Osteoblast (primary cell): ENCODE measurements at places on chromosomes 4 and X. TPM values are rescaled to one million over a fixed set of nuclear protein-coding genes. Genes with fewer than 3 reads are reported as not detected.

GRCh38 chrX:38154818-38155217, 65.9 kb downstream of the SRPX start:
- H3K27me3 ChIP-seq: no peaks in the 10 kb centered on the region
- peaks cover 2% of the 10 kb centered on the region for H3K36me3 ChIP-seq
- H3K4me1 ChIP-seq: peaks cover 7% of the 10 kb centered on the region
- H3K4me3 ChIP-seq: no peak overlapping the region
- no peak overlapping the region for H3K27ac ChIP-seq

DNA sequence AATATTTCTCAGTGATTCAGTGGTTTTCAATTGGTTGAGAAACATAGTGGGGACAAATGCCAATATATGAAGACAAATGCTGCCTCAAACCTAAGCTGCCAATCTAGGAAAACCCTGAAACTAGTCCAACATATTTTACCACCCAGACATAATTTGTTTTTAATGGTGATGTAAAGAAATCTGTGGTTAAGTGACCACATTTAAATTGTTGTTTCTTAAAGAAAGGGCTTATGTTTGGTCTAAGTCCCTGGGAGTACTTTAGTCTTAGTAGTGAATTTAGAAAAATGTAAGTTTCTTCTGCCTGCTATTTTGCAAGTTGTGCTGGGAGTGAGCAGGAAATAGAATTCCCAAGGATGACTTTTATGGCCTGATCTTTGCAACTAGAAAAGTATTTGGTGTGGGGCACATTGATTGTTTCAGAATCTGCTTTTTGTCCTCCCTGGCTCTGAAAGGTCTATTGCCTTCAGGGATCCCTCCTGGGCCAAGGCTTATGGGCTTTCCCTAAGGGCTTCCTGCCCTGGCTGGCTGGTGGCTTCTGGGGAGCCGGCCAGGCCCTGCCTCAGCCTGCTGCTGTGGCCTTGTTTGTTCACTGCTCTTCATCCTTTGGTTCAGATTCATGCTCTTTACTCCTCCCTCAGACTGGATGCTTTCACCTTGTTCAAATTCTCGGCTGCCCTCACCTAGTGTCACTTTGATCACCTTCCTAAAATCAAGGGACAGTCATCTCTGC, 169.8 kb upstream of the JADE1 start:
- no peak overlapping the region for H3K4me3 ChIP-seq
- peaks cover 4% of the 10 kb centered on the region for H3K4me1 ChIP-seq
- no peak overlapping the region for H3K27ac ChIP-seq
- H3K36me3 ChIP-seq: no peaks in the 10 kb centered on the region
- no peaks in the 10 kb centered on the region for H3K27me3 ChIP-seq

GRCh38 chrX:110087485-110088356, 84.8 kb downstream of the TMEM164 start:
- no peaks in the 10 kb centered on the region for H3K27me3 ChIP-seq
- peaks cover 34% of the 10 kb centered on the region for H3K4me1 ChIP-seq
- H3K4me3 ChIP-seq: peak overlapping the region; percentile 36
- peak; percentile 19 for DNase-seq
- peak overlapping the region; percentile 98 for H3K27ac ChIP-seq

- H3K27ac ChIP-seq: no peak overlapping the region
- H3K4me3 ChIP-seq: no peak overlapping the region
- peaks cover 8% of the 10 kb centered on the region for H3K27me3 ChIP-seq
- DNase-seq: no peak
These were observed 92.1 kb downstream of the CEP135 start for GRCh38 chr4:56040842-56041241.

DNA sequence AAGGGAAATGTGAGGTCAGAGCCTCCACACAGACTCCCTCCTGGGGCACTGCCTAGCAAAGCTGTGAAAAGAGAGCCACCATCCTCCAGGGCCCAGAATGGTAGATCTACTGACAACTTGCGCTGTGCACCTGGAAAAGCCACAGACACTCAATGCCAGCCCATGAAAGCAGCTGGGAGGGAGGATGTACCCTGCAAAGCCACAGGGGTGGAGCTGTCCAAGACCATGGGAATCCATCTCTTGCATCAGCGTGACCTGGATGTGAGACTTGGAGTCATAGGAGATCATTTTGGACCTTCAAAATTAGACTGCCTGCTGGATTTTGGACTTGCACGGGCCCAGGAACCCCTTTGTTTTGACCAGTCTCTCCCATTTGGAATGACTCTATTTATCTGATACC, 22.8 kb downstream of the CDKN2AIP start:
- H3K36me3 ChIP-seq: no peaks in the 10 kb centered on the region
- no peak for DNase-seq
- no peaks in the 10 kb centered on the region for H3K27me3 ChIP-seq
- no peak overlapping the region for H3K4me3 ChIP-seq
- H3K27ac ChIP-seq: no peak overlapping the region

DNA sequence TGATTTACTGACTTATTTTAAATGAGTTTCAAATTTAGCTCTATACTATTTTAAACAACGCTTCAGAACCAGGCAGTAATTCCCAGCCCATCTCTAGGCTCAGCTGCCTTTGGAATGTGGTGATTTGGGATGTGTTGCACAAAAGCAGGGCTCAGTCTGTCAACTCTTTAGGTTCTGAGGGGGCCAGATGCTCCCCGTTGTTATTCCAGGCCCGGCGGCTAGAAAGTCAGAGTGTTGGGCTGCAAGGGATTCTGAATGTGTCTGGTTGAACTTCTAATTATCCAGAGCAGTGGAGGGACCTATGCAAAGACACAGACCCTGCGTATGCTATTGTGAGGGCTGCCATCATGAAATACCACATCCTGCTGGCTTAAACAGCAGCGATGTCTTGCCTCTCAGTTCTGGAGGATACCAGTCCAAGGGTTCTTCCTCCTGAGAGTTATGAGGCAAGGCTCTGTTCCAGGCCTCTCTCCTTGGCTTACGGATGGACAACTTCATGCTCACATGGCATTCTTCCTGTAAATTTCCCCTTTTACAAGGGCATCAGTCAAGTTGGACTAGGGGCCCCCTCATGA, 123.2 kb upstream of the TRIM2 start:
- H3K27me3 ChIP-seq: peaks cover 32% of the 10 kb centered on the region
- H3K4me3 ChIP-seq: no peak overlapping the region
- H3K27ac ChIP-seq: no peak overlapping the region
- peaks cover 4% of the 10 kb centered on the region for H3K4me1 ChIP-seq
- no peaks in the 10 kb centered on the region for H3K36me3 ChIP-seq

GRCh38 chr4:108867476-108867875, 104.6 kb upstream of the ETNPPL start:
- no peaks in the 10 kb centered on the region for H3K4me1 ChIP-seq
- H3K27me3 ChIP-seq: no peaks in the 10 kb centered on the region
- no peak for DNase-seq
- no peak overlapping the region for H3K27ac ChIP-seq
- no peak overlapping the region for H3K4me3 ChIP-seq

- no peak for DNase-seq
- no peaks in the 10 kb centered on the region for H3K4me1 ChIP-seq
- H3K36me3 ChIP-seq: no peaks in the 10 kb centered on the region
- no peaks in the 10 kb centered on the region for H3K27me3 ChIP-seq
These were observed 112.3 kb upstream of the IL13RA1 start for GRCh38 chrX:118615141-118615540.

DNA sequence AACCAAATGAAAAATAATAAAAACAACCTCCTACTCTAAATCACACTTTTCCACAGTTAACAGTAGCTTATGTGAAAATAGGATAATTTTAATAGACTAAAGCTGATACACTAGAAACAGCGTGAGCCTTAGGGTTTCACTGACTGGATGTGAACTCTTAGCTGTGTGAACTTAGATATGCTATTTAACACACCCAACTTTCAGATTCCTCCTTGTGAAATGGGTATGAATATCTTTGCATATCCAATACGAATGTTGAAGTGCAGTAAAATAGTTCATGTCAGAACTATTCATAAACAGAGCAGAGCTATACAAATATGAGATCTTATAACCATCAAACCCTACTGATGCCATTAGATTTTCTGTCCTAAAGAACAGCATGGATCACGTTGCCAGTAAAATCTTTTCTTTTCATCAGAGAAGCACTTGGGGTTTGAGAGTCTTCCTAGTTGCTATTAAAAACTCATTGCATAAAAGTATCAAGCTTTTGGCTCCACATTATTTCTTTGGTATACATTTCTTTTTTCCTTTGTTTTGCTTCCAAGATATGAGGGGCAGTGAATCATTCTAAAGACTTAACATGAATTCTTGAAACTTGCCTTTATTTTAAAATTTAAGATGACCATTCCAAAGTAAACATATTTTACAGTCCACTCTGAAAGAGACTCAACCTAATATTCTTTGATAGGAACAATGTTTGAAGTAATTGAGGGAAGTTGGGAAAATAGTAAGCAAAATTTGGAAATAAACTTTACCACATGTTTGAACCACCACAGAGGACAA, 102.4 kb downstream of the CPE start:
- H3K4me3 ChIP-seq: no peak overlapping the region
- H3K27ac ChIP-seq: no peak overlapping the region
- no peaks in the 10 kb centered on the region for H3K36me3 ChIP-seq
- DNase-seq: no peak

DNA sequence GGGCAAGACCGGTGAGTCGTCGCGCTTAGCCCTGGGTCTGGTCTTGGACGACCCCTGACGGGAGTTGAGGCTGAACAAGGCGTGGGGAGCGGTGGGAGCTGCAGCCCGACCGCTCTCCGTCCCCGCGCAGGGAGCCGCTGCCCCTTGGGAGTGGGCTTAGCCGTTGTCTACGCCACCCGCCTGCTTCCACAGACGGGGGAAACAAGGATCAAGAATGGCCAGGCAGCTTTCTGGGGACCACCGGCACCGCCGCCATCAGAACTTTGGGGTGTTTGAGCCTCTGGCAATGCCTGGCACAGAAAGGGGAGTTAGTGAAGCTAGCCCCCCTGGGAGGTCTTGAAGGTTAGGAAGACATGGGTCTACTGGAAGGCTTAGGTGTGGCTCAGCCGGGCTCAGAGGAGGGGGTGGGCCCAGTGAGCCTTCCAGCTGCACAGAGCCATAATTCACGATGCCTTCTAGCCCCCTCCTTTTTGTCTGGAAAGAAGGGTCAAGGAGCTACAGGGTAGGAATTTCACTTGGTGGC, 583 bp downstream of the RASL11B start:
- no peak for DNase-seq
- H3K27ac ChIP-seq: no peak overlapping the region
- H3K4me1 ChIP-seq: peaks cover 10% of the 10 kb centered on the region
- peak overlapping the region; percentile 73 for H3K4me3 ChIP-seq

DNA sequence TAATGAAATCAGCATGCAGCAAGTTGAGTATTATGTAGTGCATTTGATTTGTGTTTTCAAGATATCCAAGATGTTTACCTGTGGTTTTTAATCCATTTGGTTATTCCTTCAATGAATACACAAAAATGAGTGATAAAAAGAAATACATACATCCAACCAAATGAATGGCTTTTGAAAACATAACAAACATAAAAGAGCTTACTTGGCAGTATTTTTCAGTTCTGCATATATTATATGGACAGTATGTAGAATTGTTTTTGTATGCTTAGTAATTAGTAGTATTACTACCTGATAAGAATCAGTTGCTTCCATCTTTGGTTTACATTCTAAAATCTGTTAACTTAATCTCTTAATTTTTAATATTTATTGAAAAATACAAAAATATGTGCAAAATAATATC, 908.9 kb upstream of the AGA start:
- H3K4me3 ChIP-seq: no peak overlapping the region
- H3K27me3 ChIP-seq: no peaks in the 10 kb centered on the region
- no peaks in the 10 kb centered on the region for H3K36me3 ChIP-seq
- no peak overlapping the region for H3K27ac ChIP-seq
- no peaks in the 10 kb centered on the region for H3K4me1 ChIP-seq
- DNase-seq: no peak

GRCh38 chr4:8916351-8916885, 44.8 kb upstream of the HMX1 start:
- H3K36me3 ChIP-seq: no peaks in the 10 kb centered on the region
- no peak overlapping the region for H3K27ac ChIP-seq
- DNase-seq: peak; percentile 66
- no peaks in the 10 kb centered on the region for H3K4me1 ChIP-seq

DNA sequence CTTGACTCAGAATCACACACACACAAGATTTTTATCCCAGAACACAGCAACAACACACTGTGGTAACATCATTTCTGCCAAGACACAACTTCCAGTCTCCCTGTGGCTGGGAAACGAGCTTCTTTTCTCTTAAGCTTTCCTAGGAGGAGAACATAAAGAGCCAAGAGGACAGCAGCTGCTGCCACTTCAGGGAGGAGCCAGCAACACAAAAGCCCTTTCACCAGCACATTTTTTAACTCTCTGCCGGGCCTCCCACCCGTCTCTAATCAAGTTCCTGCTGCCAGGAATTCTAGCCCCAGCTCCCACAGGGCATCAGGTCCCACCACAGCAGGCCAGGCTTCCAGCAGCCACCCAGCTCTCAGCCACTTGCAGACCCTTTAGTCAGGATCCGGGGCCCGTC, 22.4 kb downstream of the FAT1 start:
- DNase-seq: peak; percentile 78
- H3K36me3 ChIP-seq: peaks cover 46% of the 10 kb centered on the region
- peak overlapping the region; percentile 98 for H3K27ac ChIP-seq
- peaks cover 41% of the 10 kb centered on the region for H3K4me1 ChIP-seq

- H3K27me3 ChIP-seq: no peaks in the 10 kb centered on the region
- H3K4me1 ChIP-seq: peaks cover 22% of the 10 kb centered on the region
- no peak overlapping the region for H3K27ac ChIP-seq
These were observed 263.8 kb downstream of the ARHGAP24 start for GRCh38 chr4:85738721-85739120.

DNA sequence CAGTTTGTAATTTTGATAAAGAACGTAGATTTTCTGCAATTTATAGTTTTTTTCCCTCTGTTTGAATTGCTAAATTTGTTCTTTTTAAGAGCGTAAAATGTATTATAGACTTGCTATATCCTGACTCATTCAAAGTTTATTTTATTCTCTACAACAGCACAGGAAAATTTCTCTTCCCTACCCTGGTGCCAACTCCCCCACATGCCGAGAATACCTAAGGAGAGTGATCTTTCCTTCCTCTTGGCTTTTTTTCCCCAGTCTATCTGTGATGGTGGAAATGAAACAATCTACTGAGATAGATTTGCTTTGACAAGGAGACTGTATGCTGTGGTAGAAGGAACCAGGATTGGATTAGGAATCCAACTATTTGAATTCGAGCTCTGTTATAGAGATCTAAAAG, 271.6 kb downstream of the TLL1 start:
- no peak overlapping the region for H3K27ac ChIP-seq
- no peaks in the 10 kb centered on the region for H3K36me3 ChIP-seq
- H3K4me3 ChIP-seq: no peak overlapping the region

Gene GPR34
- 0.72 TPM in 1 of 2 replicates, not detected in the other for total RNA-seq

Gene JADE3
- 4.7 and 5.0 TPM in 2 replicates for total RNA-seq

Gene DTHD1
- total RNA-seq: not detected in 2 replicates

Gene FRMD7
- 1.1 and 1.5 TPM in 2 replicates for total RNA-seq

Gene INPP4B
- 11.6 and 15.6 TPM in 2 replicates for total RNA-seq

Gene MBNL3
- total RNA-seq: 1.8 and 2.9 TPM in 2 replicates

Gene PRAF2
- total RNA-seq: 12.3 and 15.6 TPM in 2 replicates
